ENCODE measurements at places on chromosomes 1 and 21.

- no peak for DNase-seq
These were observed 160.0 kb downstream of the SDCCAG8 start for GRCh38 chr1:243415663-243416408.

GRCh38 chr1:1161078-1161682 is 12.5 kb upstream of the TTLL10 start:
- DNase-seq, result no peak

DNA sequence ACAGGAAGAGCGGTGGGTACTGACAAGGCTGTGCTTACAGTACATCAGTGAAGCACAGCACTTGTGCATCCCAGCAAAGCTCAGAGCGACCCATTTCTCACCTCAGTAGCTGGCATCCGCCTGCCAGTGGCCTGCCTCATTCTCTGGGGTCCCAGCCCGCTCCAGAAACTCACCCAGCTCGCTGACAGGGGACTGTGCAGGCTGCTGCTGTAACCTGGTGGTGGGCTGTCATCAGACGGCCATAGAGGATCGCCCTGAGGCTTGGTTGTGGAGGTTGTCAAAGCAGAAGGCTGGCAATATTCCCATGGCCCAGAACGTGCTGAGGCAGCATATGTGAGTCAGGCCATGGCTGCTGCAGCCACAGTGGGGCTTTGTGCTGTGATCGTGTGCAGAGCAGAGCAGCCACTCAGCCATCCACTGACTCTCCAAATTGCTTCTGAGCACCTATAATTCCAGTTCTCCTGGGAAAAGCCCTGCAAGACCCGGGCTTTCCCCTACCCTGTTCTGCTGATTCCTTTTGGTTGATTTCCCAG is 13.6 kb upstream of the GPR137B start:
- no peak for DNase-seq

DNA sequence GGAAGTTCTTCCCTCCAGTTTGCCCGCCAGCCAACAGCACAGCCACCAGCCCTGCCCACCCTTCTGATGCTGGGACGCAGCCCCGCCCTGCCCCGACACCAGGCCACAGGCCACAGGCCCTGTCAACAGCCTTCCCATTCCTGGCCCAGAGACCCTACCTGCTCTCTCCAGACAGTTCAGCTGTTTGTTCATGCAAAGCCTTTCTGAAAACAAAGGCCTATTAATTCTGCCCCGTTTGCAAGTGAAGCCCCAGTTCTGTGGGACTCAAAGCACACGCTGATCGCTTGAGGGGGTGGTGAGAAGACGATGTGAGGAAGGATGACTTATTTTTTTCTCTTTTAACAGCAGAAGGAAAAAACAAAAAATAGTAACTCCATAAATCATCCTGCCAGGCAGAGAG is 55.4 kb upstream of the KIF26B start:
- no peak for DNase-seq

DNA sequence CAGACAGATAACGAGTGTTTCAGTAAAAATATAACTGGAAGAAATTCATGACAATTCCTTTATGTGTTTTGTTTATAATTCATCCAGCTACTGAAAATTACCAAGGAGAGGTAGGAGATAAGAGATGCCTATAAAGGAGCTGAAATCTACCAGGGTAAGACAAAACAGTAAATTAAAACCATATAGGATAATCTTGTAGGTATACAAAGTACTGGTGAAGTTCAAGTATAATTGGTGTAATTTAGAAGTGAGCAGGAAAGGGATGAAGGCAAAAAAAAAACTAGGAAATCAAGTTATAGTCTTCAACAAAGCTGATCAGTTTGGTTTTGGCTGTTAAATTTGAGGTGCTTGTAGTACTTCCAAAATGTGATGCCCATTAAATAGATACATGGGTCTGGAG is 1.2 kb upstream of the WARS2 start:
- DNase-seq, result no peak

DNA sequence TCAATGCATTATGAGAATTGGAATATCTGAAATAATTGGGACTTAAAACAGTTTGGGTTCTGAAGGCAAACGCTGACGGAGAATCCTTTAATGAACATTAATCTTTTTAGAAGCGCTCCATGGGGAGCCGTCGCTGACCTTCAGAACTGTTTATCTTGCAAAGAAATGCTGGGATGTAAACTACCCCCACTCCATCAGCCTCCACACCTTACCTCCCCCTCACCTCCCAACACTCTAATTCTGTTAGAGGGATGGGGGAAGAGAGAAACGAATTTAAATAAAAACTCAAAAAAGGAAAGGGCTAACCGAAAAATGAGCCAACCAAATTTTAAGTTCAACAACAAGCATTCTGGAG is 44.1 kb upstream of the DNAJC6 start:
- no peak for DNase-seq

- DNase-seq, result no peak
These were observed 3.1 kb downstream of the LORICRIN start for GRCh38 chr1:153262462-153263157.

DNA sequence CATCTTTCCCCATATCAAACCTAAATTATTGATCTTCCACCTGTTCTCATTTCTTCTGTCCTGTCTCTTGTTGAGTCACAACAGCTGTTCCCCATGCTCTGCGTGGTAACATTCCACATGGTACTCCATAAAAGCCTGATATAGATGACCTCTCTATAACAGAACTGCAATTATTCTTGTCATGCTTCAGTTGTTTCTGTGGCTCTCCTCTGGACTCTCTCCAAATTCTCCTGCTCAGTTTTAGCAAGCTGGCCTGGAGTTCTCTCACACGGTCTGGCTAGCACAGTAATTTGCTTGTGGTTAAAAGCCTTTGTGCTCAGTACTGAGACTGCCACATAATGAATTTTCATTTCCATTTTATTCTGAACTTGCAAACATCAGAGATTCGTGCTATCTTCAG is 10.6 kb upstream of the LRRC39 start:
- DNase-seq, result no peak

- DNase-seq, result no peak
These were observed 188.1 kb downstream of the TNR start for GRCh38 chr1:175555266-175555665.

- no peak for DNase-seq
These were observed 49.4 kb downstream of the CAPN9 start for GRCh38 chr1:230796626-230797025.

DNA sequence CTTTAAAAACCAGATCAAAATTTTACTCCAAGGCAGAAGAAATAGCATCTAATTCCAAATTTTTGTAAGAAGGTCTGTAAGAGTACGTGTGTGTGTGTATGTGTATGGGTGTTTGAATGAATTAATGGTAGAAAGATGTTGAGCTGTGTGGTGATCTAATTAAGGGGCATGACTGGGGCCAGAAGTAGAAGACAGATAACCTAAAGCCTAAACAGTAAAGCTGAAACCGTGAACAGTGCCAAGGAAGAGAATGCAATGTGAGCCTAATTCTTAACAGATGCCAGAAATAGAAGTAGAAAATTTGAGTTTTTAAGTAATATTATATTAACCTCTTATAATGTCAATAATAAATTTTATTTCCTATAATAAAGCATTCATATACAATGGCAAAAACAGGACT is 38.2 kb downstream of the BRINP3 start:
- no peak for DNase-seq

All from erythroblast (primary cell).